ENCODE measurements at places on chromosomes 1 and 21.

- no peak for DNase-seq
These were observed 11.2 kb upstream of the VWA5B1 start for GRCh38 chr1:20279509-20279908.

DNA sequence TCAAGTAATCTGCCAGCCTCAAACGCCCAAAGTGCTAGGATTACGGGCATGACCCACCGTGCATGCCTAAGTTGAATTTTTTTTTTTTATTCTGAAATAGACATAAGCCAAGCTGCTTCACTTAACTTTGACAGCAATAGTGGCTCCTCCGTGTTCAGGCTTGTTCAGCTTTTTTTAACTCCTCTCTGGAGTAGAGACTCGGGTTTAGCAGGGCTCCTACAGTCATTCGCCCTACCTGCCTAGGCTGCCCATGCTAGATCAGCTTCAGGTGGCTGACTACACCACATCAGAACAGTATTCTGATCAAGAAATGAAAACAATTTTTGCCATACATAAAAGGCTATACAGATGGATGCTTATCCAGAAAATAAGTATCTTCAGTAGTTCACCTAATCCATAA is 14.7 kb downstream of the ARID4B start:
- DNase-seq = no peak

DNA sequence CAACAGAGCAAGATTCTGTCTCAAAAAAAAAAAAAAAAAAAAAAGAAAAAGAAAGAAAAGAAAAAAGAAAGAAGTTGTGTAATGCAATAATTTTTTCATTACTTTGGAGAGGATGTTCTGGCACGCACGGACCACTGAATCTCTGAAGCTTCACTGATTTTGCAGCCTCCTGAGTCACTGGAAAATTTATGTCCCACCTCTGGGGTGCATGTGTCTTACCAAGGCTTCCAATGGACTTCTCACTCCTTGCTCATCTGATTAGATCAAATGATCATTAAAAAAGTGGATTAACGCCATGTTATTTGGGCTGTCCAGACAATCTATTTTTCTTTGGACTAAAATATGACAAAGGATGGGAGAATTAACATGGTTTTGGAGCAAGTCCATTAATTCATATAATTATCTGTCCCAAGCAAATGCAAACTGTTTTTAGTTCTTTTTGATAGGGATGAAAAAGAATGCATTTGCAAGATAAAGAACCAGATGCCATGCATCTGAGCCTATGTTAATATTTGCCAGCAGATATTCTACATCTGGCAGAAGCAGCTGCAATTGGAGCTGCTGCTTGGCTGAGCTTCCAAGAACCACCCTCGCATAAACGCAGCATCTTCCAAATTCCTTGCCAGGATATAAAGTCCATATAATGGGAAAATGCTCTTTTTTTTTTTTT is 10.1 kb upstream of the MAP1LC3C start:
- DNase-seq = no peak

- peak; percentile 77 for DNase-seq
These were observed 13.6 kb upstream of the MCOLN3 start for GRCh38 chr1:85061711-85062424.

- DNase-seq = no peak
These were observed 140.2 kb upstream of the RUNX1 start for GRCh38 chr21:35189077-35189863.

All from liver (tissue), 10 donors.